ENCODE measurements at places on chromosomes 1 and 21.

DNA sequence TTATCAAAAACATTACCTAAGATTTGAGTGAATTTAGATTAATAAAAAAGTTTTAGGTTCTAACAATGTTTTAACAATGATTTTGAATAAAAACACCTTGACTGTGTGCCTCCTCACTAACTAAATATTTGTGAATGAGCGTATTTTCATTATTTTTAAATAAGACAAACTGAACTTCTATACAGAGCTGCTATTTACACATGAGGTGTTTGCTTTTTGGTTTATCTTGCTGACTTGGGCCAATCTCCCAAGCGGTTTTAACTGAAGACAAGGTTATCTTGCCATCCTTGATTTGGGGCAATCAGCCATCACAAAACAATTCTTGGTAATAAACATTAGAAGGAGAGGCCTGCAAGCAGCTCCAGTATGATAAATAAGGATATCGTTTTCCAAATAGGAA is 108.2 kb upstream of the NRIP1 start:
- no peak for DNase-seq

DNA sequence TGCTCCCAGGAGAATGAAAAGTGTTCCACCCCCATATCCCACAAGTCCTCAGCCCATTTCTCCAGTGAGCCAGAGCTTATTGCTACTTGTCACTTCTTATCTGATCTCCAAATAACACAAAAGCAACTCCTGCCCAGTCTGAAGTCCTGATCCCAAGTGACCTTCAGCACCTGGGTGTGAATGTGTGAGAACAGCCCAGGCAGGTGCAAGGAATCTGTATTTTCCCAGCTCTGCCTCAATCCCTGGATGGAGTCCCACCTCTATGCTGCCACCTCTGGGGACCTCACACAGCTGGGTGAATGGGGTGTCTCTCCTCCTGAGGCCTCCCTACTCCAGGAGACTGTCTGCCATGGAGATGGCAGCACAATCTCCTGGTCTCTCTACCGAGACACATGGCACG is 402.4 kb upstream of the PROX1 start:
- no peak for DNase-seq

DNA sequence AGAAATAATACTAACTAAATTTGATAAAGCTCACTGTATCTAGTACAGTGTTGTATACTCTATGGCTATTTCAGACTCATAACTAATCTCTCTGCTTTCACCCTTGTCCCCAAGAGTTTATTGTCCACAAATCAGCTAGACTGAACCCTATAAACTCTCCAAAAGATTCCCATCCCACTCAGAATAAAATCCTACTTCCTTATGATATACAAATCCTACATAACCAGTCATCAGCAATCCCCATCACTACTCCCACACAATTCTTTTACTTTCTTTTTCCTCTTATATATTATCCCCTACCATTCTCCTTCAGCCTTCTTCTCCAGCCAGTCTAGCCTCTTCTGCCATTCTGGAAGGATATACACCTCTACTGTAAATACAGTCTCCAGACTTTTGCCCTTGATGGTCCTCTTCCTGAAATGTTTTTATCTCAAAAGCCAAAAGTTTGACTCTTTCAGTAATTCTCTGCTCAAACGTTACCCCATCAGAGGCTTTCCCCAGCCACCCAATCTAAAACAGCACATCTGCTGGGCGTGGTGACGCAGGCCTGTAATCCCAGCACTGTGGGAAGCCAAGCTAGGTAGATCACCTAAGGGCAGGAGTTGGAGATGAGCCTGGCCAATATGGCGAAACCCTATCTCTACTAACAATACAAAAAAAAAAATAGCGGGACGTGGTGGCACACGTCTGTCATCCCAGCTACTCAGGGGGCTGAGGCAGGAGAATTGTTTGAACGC is 41.6 kb downstream of the ABL2 start:
- no peak for DNase-seq

GRCh38 chr1:18950401-18951026 is 6.0 kb downstream of the IFFO2 start:
- no peak for DNase-seq

DNA sequence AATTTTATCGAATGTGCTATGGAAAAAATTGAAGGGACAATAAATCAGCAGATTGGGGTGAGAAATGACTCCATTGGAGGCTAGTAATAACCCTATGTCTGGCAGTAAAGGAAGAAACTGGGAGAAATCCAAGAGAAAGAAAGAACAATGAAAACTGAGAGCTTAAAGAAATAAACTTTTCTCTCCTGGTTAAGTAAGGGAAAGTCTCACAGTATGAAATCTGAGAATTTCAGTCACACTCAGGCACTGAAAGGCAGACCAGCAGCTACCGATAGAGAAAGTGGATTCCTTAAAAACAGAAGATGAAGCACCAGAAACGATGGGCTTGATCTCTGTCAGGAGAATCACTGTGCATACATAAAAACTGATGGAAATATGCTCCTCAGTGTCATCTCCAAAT is 404.2 kb downstream of the PLPP3 start:
- no peak for DNase-seq

DNA sequence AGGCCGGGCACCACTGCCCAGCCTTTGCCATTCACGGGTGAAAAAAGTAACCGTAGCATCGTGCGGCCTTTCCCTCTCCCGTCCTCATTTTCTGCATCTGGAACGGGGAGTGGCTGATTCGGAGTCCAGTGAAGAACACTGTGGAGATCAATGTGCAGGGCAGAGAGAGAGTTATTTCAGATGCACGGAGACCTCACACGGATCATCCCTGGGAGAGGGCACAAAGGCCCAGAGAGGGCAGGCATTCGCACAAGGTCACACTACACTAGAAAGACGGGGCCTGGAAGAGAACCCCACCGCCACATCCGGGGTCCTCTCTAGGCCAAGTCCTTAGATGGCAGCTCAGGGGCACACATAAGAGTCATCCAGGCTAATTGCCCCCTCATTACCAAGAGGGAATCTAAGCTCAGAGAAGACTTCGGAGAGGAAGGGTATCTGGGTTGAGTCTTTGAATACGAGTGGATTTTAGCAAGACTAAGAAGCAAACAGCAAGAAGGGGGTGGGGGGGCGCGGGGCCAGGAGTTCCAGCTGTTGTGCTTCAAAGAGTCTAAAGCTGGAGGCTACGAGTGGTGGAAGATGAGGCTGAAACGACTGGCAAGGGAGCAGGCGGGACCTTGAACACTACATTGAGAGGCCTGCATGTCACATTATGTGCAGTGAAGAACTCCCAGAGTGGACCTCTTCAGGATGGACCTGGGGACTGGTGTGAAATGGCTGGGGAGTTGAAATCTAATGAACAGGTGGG is 857 bp downstream of the GPX7 start:
- no peak for DNase-seq

DNA sequence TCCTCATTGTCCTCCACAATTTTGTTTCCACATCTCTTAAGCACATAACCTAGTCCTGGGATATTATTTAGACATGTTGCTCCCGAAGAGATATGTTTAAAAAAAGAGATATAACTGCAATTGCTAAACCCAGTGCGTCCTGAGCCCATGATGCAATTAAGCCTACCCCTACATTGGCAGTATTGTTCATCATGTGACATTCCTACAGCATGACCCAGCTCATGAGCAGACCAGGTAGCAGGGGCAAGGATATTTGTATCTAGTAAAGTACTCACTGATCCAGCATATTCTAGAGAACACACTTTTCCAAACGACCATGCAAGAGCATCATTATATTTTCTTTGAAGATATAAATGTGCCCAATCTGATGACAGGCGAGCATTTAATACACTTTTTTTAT is 1.2 kb downstream of the ADAM30 start:
- DNase-seq: no peak

DNA sequence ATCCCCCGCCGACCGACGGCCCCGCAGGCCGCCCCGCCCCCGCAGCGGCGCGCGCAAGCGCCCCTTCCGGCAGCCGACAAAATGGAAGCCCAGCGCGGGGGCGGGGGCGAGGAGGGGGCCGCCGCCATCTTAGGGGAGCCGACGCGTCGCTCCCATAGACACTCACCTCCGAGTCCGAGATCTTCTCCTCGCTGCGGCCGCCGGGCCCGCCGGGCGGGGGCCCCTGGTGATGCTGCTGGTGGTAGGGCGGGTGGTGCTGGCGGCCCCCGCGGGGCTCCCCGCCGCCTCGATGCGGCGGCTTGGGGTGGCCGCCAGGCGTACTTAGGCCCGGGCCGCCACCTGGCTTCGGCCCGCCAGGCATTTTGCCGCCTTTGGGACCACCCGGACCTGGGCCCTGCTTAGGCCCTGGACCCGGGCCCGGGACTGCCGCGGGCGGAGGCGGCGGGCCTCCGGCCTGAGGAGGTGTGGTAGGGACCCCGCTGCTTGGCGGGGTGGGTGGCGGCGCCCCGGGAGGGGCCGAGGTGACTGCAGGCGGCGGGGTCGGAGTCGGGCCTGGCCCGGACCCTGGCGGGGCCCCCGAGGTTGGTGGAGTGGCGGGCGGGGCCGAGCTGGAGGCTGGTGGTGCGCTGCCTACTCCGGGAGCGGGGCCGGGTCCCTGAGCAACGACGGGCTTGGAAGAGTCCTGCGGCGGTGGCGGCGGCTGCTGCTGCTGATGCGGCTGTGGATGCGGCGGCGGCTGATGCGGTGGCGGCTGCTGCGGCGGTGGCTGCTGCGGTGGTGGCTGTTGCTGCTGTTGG is 691 bp downstream of the SFPQ start:
- DNase-seq: no peak

DNA sequence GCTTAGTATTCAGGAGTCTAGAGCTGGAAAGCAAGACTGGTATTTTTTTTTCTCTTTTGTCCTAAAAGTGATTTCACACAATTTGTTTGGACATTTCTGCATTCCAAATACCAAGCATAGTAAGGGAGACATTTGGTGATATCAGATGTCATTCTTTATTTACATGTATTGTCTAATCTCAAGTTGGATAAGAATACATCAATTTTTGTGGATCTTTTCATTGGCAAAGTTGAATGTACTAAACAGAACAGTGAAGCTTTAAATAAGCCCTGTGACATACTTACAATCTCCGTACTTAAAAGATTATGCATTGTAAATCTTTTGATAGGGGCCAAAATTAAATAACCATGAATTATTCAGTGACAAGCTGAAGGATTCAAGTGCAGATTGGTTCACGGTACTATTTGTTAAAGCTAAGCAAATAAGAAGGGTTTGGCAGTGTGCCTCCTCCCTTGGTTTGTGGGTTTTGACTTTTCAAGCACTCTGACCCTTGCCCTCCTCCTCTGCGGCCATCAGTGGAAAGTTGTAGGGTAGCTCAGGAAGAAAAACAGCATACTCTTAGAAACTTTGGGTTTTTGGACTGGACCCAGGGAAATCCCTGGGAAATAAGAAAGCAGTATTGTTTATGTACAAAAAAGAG is 663.7 kb downstream of the ADGRL2 start:
- no peak for DNase-seq
